ENCODE measurements at places on chromosomes 6 and 20.

DNA sequence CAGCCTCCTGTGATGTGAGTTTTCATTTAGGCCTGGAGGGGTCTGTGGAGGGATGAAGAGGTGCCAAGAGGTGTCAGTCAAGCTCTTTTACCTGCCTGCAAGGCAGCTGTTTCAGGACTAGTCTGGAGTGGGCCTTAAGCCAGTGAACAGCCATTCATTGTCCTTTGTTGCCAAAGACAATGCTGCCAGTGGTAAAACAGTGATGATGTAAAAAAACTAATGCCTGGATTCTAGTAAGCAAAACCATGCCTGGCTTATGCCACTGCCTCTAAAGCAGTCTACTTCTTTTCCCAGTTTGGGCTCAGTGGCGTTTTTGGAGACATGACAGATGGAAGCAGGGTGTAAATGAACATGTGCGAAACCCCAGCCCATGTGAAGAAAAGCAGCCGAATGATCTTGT lies 93.5 kb upstream of the KCNK16 start:
- DNase-seq: no peak

DNA sequence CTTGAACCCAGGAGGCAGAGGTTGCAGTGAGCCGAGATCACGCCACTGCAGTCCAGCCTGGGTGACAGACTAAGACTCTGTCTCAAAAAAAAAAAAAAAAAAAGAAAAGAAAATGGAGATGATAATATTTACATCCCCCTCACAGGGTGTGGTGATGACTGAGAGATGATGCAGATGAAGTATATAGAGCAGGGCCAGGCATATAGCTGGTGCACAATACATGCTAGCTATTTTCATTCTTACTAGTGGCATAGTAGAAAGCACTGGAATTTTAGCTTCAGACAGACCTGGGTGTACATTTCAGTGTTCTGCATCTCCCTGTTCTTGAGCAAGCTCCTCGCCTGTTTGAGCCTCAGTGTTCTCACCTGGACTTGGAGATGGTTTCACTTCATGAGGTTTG lies 36.9 kb downstream of the CEBPB start:
- no peak for DNase-seq

DNA sequence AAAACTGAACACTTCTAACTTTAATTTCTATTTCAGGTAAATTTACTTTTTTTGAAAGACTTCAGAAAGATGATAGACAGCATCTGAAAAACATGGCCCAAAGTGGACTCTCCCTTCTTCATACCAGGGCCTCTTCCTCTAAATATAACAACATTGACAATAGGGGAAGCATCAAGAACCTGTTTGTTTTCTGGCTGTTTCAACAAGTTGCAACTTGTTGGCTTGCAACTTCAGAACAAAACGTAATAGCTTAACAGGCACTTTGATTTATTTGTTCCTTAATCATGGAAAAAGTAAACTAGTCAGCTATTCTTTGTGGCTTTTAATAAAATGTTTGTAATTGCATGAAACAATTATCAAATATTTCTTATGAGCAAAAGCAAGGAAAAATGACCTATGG lies 34.3 kb downstream of the RGS17 start:
- DNase-seq: no peak

- no peak for DNase-seq
Observed at GRCh38 chr20:19826179-19826914, 68.3 kb downstream of the RIN2 start.

- no peak for DNase-seq
Observed at GRCh38 chr6:45169815-45170214, 158.3 kb upstream of the RUNX2 start.

GRCh38 chr6:132964101-132964867 lies 149.9 kb downstream of the RPS12 start:
- no peak for DNase-seq

DNA sequence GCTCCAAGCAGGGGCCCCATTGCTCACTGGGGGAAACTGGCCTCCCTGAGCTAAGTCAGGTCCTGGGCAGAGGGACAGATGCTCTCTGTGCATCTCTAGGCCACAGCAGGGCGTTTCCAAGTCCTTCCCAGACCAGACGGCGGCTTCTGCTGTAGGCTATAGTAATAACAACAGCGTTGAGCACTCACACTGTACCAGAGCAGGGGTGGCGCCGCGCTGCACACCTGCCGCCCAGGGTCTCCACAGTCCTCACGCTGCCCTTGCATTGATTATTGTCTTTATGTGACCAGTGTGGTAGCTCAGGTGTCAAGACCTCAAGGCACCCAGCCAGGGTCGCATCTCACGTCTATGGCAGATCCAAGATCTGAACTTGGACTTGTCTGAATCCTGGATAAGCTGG lies 14.9 kb upstream of the CCN5 start:
- no peak for DNase-seq

DNA sequence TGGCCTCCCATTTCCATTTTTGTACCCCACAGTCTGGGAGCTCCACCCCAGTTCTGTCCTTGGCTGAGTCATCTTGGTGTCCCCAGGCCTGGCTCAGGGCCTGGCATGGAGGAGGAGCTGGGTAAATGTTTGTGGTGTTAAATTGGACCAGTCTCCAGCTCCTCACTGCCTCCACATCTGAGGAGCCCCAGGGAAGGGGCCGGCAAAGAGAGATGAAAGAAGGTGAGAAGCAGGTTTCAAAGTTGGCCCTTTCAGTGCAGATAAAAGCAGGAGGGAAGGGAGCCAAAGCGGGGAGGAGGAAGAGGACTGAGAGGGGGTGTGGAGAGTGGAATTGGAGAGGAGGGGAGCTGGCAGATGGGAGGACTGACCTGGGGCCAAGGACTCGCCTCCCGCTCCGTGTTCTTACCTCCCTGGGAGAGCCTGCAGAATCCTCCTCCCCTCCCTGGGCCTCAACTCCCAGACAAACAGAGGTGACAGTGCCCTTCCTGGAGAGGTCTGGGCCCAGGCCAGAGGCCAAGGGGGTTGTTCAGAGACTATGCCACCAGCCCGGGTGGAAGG lies 89.0 kb downstream of the CD40 start:
- DNase-seq: no peak

DNA sequence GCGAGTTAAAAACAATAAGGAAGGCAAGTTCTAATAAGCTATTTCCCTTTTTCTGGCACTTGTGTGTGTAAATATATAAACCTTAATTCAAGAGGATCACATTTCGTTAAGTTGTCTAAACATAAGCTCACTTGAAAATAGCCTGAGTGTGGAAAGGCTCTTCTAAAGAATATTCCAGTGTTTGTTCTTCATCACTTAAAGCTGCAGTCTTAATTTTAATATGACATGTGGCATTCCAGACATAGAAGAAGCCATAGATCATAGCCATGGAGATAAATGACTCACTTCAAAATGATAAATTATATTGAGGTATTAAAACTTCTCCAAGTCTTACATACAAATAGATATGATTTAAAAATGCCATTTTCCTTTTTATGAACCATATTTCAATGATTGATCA lies 42.1 kb downstream of the IYD start:
- no peak for DNase-seq

- DNase-seq: no peak
Observed at GRCh38 chr20:54577637-54578036, 102.2 kb downstream of the DOK5 start.

DNA sequence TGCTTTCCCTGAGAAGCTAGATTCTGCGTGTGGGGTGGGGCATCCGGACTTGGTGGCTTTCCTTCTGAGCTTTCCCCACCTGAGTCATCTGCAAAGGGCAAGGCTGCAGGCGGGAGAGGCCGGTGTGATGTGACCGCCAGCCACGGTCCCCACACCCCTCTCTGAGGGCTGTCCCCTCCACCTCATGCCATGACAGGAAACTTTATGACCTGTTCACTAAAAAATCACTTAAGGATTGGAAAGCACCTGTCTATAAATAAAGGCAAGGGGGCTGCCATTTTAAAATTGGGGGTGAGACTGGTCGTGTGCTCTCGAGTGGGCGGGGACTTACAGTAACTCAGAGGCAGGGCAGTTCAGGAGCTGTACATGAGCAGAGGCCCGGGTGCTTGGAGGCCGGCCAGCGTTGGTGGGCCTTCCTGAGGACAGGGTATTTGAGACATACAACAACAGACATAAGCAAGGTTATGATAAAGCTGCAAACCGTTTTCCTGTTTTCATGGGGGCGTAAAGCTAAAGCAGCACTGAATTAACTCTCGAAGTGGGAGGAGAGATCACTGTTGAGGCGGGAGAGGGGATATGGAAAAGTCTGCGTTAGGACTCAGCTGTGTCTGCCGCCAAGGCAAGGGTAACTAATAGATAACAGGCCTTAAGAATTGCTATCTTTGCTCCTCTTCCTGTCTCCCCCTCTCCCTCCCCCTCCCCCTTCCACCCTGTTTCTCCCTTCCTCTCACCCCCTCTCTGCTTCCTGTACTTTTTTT lies 16.1 kb upstream of the SERPINB1 start:
- DNase-seq: no peak

- DNase-seq: no peak
Observed at GRCh38 chr6:100493206-100493888, 28.6 kb upstream of the SIM1 start.

DNA sequence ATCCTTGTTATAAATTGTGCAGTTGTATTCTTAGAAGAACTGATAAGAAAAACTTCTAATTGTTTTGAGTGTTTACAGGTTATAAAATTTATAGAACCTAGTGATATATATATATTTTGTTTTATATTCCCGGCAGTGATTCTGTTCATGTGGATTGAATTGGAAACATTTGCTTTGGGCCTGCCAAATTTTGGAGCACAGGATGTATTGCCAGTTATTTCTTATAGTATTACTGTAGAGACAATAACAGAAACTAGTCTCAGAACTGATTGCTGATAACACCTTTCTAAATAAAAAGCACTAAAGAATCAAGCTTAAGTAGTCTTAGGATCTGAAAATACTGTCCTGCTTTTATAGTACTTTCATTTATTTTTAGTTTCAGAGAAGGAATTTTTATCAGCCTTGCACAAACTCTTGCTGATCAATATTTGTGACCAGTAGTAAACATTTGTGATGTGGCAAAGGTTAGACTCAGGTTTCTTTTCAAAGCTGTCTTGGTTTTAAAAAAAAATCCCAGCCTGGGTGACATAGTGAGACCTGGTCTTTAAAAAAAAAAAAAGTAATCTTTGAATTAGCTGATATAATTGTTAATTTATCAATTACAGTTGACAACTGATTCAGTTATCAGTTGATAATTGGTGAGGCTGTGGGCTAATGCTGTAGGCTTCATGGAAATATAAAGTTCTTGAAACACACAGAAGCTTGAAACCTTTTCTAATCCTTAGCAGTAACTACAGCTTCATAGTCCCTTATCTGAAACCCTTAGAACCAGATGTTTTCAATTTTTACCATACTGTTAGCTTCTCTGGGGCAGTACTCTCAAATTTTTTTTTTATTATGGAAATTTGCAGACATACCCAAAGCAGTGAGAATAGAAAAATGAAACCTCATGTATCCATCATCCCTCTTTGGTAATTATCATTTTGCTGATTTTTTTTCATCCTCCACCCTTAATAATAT lies 42.4 kb downstream of the RNGTT start:
- DNase-seq: no peak

DNA sequence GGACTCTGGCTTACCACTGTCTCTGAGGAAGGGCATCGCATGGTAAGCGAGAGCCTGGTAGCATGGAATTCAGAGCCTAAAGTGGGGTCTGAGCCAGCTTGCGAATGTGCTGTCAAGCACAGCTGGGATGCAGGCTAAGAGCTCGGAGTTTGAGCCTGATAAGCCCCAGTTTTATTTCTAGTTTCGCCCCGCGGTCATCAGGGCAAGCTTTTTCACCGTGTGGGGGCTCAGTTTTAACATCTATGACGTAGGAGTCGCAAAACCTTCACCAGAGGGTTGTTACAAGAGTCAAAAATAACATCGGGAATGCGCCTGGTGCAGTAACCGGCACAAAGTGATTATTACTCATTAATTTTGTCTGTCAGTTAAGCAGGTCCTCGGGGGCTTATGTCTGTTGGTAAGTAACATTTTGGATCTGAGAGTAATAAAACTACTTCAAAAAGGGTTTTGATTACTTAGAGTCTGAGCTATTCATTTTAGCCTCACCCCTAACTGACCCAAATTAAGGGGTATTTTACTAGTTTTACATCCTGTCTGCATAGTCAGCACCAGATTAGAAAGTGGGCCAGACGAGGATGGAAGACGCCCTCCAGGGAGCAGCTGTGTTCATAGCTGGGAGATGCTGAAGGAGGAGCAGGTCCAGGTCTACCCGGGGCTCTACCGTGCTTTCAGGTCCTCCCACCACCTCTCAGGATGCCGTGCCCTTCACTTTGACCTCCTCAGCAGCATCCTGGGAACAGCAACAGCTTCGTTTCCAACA lies 29.7 kb downstream of the SLC22A23 start:
- DNase-seq: no peak

DNA sequence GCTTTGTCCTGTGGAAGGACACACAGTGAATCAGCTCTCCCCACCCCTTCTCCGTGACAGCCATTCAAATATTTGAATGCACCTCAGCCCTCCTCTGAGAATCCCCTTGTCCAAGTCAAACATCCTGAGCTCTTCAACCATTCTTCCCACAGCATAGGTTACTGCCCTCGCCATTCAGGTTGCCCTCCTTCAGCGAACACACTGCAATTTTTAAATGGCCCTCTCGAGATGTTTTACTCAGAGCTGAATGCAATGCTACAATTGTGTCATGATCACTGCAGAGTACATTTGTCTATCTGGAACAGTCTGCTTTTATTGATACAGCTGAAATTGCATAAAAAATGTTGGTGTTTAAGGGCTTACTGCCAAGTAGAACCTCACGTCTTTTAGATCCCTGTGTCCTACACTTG lies 48.9 kb downstream of the SLC2A12 start:
- DNase-seq: no peak

- no peak for DNase-seq
Observed at GRCh38 chr6:51118792-51119191, 300.1 kb downstream of the TFAP2B start.

GRCh38 chr20:62835931-62836861 lies 19.3 kb downstream of the COL9A3 start:
- no peak for DNase-seq

GRCh38 chr6:73388800-73389512 lies 5.7 kb upstream of the DDX43 start:
- DNase-seq: peak; percentile 64

DNA sequence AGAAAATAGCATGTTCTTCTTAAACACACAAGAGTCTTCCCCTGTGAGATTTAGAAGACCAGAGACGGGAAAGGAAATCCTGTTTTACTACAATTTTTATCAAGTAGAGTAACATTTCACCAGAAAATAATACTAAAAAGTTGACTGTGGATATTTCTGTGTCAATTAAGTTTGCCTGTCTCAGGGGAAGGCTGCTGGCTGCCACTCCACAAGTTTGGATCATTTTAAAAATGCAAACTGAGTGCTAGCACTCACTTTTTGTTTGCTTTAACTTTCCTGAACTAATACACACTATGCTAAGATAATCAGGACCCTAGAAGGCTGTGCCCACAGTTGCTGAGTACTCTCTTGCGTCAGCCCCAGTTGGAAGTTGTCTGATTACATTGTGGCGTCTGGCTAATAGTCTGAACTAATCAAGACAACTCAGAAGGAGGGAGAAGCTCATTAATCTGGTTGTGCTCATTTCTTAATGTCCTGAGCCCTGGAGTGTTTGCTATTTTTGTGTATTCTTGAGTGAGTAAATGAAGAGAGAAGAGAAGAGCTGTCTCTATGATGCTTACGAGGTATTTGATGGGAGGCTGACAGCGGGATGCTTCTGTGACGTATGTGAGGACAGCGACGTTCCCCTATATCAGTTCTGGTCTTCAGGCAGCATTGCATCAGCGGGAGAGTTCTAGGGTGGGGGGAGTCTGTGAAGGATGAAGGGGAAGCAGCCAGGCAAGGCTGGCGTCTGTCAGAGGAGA lies 664.2 kb downstream of the QKI start:
- no peak for DNase-seq

- DNase-seq: no peak
Observed at GRCh38 chr6:98695091-98695801, 139.1 kb upstream of the POU3F2 start.

- DNase-seq: no peak
Observed at GRCh38 chr6:15386110-15386755, 140.4 kb downstream of the JARID2 start.
